ENCODE measurements at places on chromosomes 13 and 19.

- DNase-seq = no peak
Measured at GRCh38 chr19:46270521-46271256, 26.2 kb upstream of the HIF3A start.

- no peak for DNase-seq
Measured at GRCh38 chr13:110367620-110368019, 60.5 kb downstream of the COL4A2 start.

- DNase-seq = no peak
Measured at GRCh38 chr13:79404985-79405384, 1.1 kb downstream of the RBM26 start.

DNA sequence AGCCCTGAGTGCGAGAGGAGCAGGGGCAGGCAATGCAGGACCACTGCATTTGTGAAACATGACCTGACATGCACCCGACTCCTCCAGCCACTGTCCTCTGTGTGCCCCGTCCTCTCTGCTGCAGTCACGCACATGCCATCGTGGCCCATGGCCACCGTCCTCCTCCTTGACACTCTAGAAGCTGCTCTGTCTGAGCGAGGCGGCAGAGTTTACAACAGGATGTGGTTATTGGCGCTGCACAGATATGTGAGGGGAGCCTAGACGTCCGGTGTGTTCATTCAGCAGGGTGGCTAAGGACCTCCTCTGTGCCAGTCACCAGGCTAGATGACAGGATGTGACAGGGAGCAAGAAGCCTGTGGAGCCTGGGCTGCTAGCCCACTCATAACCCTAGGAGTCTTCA lies 277.8 kb downstream of the FOXO1 start:
- DNase-seq = no peak

GRCh38 chr13:96963786-96964475 lies 30.3 kb downstream of the OXGR1 start:
- DNase-seq = no peak

DNA sequence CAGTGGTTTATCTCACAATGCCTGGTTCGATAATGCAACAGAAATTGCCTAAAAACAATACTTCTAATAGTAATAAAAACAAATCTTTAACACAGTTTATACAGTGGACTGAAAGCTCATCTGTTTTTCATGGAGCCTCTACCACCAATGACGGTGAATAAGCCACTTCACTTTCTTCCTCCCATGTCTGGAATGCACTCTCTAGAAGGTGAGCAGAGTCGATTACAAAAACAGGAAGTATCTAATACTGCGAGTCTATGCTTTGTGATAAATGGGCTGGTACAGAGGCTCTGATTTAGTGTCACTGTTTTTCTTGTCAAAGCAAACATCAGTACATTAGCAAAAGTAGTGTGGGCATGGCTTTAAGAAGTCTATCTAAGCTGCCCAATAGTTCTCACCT lies 1348.6 kb upstream of the SLC10A2 start:
- DNase-seq = no peak

GRCh38 chr19:10205636-10206035 lies 10.9 kb upstream of the DNMT1 start:
- no peak for DNase-seq

DNA sequence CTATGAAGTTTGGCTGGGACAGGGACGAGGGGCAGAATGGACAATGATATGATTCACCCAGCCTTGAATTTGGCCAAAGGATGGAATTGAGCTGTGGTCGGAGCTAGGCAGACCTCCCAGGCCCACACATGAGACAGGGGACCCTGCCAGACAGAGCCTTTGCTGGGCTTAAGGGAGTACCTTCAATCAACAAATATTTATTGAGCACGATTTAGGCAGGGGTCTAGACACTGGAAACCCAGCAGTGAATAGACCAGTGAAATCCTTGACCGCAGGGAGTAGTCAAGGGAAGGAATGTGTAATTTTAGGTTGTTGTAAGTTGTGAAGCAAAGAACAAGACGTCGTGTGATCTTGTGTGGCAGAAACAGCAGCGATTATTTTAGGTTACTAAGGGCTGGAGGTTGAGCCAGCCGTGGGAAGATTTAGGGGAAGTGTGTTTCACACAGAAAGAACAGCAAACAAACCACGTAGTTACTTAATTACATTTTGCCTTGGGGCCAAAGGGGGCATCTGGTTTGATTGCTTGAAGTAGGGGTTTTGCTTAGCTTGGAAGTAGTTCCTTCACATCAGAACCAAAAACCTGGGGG lies 16.9 kb upstream of the AP1M2 start:
- DNase-seq = no peak

DNA sequence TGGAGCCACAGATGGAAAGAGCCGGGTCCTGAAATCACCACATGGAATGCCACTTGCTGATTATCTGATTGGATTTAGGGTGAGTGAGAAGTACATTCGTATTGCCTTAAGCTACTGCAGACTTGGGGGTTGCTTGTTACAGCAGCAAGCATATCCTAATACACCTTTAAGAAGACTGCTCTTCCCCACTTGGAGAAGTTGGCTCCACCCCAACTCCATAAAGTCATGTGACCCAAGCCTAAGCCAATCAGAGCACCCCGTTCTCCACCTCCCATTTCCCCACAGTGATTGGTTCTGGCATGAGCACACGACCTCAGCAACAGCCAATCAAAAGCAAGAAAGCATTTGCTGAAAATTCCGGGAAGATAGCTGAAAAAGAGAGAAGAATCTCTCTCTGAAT lies 23.1 kb downstream of the CACNA1A start:
- no peak for DNase-seq

DNA sequence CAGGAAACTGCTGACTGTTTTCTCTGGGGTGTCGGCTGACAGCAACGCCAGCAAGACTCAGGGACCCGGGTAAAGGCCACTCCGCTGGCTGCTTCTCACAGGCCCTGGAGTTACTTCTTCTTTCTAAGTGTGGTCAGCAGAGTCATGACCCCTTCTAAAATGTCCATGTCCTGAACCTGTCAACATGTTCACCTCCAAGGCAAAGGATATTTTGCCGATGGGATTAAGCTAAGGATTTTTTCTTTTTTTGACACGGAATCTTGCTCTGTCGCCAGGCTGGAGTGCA lies 7.9 kb downstream of the PEX11G start:
- DNase-seq = no peak

GRCh38 chr19:6270822-6271221 lies 9.0 kb downstream of the MLLT1 start:
- DNase-seq = no peak
